SHP77 (cell line): ENCODE measurements at places on chromosomes 2 and 18.

GRCh38 chr2:18178736-18179349, 300.4 kb downstream of the KCNS3 start:
- peak; percentile 20 for DNase-seq

DNA sequence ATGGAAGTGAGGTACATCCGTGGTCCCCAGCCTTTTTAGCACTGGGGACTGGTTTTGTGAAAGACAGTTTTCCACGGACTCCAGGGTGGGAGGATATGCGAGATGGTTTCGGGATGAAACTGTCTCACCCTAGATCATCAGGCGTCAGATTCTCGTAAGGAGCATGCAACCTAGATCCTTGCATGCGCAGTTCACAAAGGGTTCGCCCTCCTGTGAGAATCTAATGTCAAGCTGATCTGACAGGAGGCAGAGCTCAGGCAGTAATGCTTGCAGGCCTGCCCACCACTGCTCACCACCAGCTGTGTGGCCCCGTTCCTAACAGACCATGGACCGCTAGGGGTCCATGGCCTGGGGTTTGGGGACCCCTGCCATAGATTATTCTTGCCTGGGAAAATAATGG, 11.6 kb downstream of the B3GNT2 start:
- DNase-seq, result no peak

- no peak for DNase-seq
Measured at GRCh38 chr2:37454851-37455762, 110.7 kb downstream of the QPCT start.

- DNase-seq, result no peak
Measured at GRCh38 chr2:203583701-203584100, 48.6 kb upstream of the RAPH1 start.

- DNase-seq, result no peak
Measured at GRCh38 chr2:144592500-144593256, 72.8 kb upstream of the ZEB2 start.

GRCh38 chr2:70930371-70931329, 5.0 kb upstream of the ATP6V1B1 start:
- DNase-seq, result no peak

DNA sequence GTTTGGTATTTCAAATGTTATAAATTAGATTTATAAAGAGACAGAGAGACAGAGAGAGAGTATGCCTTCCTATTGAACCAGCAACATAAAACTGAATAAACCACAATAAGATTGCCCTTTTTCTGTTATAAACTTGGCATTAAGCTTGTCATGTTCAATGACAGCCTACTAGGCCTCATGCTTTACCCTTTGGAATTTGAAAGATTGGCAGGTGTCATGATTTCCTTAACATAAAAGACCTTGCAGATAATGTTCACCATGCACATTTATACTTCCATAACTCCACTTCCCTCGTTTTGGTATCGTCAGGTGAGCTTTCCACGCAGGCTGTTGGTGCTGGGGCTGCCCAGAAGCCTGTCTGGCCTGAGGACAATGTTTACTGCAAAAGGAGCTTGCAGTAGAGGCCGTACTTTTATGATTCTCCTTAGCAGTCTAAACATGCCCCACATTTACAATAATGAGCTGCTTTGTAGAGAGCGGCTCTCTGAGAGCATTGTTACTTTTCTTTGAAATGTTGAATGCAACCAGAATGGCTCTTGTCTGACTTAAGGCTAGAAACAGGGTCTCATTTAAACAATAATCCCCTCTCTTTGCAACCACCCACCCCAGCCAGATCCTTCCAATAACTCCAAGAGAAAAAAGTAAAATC, 379.1 kb upstream of the ATP5MC3 start:
- no peak for DNase-seq

GRCh38 chr2:128258218-128258617, 60.5 kb downstream of the HS6ST1 start:
- DNase-seq, result no peak

- DNase-seq, result no peak
Measured at GRCh38 chr2:117850015-117850414, 35.5 kb downstream of the DDX18 start.

- DNase-seq, result no peak
Measured at GRCh38 chr2:224171226-224171625, 132.1 kb upstream of the SERPINE2 start.

DNA sequence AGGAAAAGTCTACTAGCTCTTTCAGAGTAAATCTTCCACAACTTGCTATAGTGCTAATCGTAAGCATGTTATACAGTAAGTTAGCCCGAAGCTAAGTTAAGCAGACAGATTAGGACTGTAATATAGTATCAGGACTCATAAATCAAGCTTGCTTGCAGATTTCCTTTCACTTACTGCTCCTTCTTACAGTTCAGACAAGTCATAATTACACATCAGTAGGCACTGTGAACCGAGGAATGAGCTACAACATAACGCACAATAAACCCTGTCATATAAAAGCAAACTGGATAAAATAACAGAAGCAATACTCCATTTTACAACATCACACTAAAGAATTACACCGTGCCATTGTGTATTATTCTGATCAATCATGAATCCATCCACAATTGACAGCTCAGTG, 832.6 kb upstream of the ZEB2 start:
- no peak for DNase-seq
